Stimulated activated CD8-positive, alpha-beta memory T cell treated with anti-CD3 and anti-CD28 coated beads, Interleukin-12 subunit alpha, Interleukin-12 subunit beta, amount 100 ng/mL, for 1 hour (primary cell): ENCODE measurements at places on chromosomes 3 and 15.

DNA sequence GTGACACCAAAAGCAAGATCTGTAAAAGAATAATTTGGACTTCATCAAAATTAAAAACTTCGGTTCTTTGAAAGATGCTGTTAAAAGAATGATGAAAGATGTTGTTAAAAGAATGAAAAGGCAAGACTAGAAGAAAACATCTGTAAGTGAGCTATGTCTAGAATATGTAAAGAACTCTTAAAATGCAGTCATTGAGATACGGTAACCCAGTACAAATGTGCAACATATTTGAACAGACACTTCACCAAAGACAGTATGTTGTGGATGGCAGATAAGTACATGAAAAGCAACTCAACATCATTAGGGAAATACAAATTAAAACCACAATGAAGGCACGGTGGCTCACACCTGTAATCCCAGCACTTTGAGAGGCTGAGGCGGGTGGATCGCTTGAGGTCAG is 139.5 kb downstream of the LRIG1 start:
- no peak for DNase-seq

DNA sequence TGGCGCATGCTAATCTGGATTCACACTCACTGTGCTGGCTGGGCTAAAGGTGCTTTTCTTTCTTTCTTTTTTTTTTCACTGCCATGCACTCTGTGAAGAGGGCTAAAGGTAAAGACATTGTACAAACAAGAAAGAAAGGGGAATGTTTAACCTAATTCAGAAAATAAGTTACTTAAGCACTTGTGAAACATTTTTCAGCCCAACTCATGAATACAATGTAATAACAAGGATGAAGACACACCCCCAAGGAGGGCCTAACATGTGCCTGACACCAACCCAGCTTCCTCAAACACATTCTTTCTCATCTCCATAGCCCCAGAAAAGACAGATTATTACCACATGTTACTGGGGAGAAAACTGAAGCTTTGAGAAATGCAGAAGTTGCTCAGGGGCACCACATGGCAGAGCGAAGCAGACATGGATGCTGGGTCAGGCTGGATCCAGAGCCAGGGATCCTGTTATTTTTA is 5.7 kb downstream of the STIMATE start:
- DNase-seq = no peak

- no peak for DNase-seq
These were observed 15.8 kb upstream of the SLC27A2 start for GRCh38 chr15:50166216-50166615.

GRCh38 chr3:160637086-160637485 is 39.9 kb upstream of the ARL14 start:
- DNase-seq = no peak

DNA sequence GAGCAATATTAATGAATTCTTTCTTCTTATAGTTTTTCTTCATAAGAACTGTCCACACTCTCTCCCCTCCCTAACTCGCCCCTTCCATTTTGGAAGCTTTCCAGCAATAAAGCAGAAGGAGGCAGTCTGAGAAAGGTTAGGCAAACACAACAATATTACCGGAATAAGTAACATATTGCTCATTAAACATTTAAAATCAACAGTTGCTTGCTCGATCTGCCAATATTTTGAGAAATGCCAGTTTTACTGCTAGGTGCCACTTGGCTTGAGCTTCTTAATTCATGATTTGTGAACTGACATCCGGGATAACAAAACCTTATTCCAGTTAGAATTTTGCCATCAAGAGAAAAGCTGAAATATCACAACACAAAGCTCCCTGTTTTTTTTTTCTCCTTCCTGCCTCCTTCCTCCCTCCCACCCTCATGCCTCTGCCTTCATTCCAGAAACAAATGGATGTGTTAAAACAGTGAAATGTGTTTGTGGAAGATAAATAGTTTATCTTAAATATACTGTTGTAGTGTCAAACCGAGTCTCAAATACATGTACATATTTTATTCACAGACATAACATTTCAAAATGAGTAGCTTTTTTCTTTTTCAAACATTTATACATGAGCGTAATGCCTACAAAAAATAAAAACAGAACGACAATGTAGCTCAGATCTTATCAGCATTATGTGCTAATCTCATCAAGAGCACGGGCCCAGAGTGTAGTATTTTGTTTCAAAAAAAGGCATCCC is 253.7 kb downstream of the GAP43 start:
- DNase-seq = no peak

DNA sequence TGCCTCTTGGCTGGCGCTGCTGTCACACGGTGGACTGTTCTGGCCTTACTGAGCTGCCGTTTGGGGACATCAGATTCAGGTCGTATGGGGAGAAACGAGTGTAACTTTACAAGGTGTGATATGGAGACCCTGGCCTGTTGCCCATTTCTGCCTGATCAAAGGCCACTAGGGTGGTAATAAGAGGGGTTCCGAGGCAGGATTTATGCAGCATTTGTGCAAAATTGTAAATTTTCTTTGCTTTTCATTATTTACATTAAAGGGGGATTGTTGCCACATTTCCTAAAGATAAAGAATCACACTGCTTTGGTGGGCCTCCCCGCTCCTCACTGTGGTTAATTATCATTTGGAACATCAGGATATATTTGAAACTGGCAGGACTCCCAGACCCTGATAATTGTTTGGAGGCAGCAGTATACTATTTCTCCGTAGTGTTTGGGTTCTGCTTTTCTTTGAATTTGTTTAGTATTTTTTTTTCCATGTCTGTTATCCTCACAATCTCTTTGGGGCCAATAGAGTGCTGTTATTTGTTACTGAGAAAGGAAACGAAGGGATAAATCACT is 891 bp downstream of the NXPE3 start:
- DNase-seq = no peak

- no peak for DNase-seq
These were observed 29.0 kb upstream of the FURIN start for GRCh38 chr15:90839187-90840071.

GRCh38 chr15:82936966-82937711 is 15.4 kb downstream of the HOMER2 start:
- no peak for DNase-seq
